ENCODE measurements at places on chromosomes 6 and 20.

- DNase-seq: no peak
Measured at GRCh38 chr6:49305010-49305409, 158.0 kb downstream of the MMUT start.

DNA sequence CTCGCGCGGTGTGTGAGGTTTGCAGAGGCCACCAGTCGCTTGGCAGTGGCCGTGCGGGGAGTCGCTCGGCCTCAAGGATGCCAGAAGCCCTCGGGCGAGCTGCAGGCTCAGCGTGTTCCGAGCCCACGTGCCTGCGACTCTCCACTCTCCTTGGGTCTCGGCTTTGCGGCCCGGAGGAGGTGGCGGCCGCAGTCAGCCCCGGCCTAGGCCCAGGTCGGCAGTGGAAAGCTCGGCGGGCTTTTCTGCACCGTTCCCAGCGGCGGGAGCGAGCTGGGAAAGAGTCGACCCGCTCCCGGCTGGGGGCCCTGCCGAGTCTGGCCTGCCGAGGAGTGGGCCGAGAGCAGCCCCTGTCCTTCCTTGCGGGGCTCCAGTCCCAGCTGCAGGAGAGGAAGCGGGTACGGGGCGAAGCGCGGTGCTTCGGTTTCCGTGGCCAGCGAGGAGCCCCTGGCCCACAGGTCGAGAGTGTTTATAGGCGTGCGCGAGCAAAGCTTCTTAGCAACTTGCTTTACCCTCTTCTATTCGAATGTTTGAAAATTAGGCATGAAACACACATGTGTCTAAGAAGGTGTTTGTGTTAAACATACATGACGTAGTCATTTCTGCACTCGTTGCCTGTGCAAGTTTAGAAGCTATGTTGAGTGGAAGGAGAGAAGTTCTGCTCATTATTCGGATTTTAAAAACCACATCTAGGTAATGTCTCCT, 5.6 kb downstream of the FOXC1 start:
- no peak for DNase-seq

DNA sequence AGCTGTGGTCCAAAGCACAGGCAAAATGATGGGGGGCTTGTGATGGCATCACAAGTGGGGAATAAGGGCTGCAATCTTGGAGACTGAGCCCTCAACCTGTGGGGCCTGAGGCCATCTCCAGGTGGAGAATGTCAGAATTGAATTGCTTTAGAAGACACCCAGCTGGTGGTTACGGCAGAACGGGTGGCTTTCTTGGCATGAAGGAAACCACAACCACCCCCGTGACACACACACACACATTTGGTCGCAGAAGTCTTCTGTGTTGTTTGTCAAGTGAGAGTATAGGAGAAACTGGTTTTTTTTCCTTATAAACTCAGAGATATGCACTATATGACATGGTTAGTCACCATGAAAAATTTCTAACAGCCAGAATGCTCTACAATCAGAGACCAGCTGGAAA, 139.5 kb upstream of the CDH4 start:
- DNase-seq: no peak

DNA sequence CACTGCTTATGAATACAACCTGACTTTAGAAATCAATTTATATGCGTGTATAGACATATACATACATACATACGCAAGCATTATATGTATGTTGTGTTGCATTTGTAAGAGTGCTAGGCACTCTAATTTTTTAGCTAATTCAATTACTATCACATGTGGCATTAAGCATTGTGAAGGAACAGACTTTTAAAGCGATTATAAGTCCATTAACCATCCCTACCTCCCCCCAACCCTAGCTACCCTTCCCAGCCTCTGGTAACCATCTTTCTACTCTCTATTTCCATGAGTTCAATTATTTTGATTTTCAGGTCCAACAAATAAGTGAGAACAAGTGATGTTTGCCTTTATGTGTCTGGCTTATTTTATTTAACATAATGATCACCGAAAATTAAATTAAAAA, 453.8 kb downstream of the DOK5 start:
- DNase-seq: no peak

DNA sequence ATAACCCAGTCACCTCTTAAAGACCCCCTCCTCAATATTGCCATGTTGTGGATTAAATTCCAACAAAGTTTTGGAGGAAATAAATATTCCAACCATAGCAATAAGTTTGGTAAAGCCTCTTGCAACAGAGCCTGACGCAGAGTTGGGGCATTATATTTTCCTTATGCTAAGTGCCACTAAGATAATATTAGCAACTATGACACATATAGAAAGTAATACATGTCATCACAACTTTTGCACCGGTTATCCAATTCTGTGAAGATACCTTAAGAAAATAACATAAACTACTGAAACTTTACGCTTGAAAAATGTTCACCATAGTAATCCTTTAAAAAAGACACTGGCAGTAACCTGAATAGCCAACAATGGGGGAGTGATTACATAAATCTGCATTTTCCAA, 52.2 kb upstream of the TRERF1 start:
- no peak for DNase-seq

DNA sequence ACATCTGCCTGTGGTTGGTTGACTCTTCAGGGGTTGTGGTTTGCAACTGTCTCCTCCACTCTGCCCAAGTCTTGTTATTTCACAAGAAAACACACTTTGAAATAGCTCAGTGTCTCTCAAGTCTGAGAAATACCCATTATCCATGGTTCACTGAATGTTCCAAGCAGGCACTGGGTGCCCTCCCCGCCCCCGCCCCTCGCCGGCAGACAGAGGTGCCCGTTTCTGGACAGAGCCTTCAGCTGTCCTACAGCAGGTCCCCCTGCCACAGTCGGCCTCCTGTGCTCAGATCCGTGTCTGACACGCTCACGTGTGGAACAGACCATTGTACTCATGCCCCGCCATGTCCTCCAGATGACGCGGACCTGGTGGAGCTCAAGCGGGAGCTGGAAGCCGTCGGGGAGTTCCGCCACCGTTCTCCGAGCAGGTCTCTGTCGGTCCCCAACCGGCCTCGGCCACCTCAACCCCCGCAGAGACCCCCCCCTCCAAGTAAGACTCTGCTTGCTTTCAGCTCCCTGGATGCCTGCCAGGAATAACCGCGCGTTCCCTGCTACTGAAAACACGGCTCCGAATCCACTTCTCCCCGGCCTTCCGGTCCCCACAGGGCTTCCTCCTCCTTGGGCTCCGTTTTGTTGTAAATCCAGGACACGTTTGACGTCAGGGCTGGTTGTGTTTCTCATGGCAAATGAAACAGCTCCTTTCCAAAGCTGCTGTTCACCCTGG, 81.4 kb downstream of the SERAC1 start:
- peak; percentile 39 for DNase-seq

DNA sequence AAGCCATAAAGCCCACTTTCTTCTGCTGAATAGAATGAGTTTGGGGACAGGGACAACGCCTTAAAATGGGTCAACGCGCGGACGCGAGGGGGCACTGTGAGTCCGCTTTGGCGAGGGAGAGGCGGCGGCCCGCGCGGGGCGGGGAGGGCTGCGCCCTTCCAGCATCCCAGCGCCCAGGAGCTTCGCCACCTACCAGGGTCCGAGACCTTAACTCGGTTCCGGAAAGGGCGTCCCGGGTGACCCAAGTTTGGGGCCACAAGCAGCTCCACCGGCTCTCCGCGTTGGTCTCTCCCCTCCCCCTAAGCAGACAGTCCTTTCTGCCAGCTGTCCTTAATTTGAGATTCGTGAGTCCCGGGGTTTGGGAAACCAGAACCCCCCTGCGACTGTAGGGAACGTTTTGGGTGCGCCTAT, 1.8 kb upstream of the SAMD5 start:
- DNase-seq: no peak

DNA sequence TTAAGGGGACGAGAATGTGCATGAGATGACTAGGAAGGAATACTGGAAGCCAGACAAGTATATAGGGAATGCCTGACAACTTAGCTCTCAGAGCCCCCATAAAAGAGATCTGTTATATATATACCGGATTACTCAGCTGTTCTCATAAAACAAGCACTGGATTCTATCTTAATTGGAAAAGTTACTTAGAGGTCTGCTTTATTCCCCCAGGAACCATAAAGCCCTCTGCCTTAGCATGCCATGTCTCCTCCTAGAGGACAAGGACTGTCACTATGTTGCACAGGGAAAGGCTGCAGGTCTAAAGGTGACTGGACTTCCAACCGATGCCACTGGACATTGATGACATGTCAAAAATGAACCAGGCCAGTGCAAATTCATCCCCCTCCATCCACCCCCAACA, 6.4 kb downstream of the EXOC2 start:
- no peak for DNase-seq

GRCh38 chr20:40939667-40940066, 89.0 kb upstream of the TOP1 start:
- no peak for DNase-seq

DNA sequence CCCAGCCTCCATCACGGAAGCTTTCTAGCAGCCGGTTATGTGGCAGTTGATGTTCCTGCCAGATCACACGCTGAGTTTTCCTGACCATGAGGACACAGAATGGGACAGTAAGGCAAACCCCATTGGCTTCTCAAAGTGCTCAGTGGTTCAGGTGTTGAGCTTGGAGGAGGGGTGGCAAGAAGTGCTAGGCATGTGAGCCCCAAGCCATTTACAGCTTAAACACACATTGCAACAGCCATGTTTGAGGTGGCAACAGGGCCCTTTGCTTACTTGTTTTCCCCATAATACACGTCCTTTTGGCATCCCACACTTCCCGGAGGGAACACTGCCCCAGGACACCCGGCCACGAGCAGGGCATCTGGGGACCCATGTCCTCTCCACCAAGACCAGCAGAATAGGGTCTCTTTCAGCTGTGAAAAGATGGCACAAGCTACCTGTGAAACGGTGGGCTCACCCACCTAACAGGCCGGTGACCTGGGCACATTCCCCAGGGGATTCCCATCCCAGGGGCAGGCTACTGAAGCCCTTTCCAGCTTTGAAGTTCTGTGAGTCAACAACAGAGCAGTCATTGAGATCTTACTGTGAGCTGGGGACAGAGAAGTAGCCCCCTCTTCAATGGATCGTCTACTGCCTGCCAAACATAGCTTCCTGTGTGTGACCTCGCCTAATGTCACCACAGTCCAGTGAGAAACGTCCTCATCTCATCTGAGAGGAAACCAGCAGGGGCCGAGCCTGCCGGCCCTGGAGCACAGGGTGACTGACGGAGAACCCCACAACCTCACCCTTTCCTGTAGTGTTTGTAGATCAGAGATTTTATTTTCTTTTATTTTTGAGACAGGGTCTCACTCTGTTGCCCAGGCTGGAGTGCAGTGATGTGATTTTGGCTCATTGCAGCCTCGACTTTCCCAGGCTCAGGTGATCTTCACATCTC, 4.0 kb upstream of the TLDC2 start:
- no peak for DNase-seq

DNA sequence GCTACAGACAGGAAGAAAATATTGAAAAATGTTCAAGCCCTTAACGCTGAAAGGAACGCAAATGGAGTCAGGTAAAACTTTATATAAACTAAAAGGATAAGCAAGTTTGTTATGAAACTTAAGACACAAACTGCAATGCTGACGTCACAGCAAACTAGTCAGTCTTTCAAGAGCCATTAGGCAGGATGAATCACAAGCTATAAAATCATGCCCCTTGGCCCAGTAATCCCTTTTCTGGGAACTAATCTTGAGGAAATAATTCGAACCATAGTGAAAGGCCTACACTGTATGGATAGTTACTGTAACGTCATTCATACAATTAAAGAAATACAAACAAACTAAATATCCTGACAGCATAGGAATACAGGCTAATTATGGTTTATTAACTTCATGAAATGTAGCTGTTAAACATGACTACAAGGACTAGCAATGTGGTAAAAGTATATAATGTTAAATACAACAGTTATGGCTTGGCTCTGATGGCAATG, 42.7 kb upstream of the HINT3 start:
- DNase-seq: no peak

- no peak for DNase-seq
Measured at GRCh38 chr20:7859356-7859802, 80.9 kb downstream of the HAO1 start.

DNA sequence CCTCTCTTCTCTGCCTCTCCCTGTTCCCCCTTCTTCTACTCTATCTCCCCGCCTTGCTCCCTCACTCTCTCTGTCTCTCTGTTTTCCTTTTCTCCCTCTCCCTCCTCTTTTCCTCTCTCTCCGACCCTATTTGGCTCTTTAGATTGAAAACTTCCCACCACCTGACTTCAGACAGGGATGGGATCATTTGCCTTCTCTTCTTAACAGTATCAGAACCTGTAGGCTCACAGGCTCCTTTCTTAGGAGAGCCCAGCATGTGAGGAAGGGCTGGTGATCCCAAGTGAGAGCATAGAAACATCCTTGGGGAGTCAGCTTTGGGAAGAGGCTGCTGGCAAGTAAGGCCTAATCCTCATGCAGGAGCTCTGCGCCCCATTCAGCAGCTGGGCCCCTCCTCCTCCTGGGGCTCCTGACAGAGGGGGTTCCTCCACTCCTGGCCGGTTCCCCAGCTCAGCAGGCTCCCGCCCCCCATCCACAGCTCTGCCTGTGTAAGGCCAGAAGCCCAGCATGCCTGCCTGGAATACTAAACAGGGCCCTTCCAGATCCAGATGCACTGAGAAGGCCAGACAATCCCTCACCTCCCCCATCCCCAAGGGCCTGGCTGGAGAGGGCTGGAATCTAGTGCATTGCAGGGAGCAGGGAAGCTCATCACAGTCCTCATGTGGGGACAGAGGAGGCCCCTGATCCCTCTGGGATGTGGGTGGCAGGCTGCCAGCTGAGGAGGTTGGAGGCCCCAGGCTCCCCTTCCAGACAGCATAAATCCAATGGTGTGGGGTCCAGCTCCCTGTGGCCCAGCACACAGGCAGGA, 93.4 kb downstream of the PTPRT start:
- DNase-seq: peak; percentile 34

- no peak for DNase-seq
Measured at GRCh38 chr20:49786196-49786595, 26.4 kb upstream of the SLC9A8 start.

DNA sequence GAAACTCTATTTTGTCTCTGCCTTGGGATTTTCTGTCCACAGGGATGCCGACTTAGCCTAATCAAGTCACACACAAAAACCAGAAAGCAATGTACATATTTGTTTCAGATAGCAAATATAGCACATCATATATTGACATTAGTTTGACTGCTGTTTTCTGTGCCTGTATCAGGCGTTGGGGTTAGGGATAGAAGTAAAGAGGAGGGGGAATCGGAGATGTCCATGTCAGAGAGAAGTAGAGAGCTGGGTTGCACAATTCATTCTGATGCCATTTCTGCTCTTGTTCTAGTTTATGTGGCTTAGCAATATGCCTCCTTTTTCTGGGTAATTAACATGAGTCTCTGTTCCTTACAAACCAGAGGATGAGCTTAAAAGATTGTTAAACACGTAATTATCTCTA, 14.7 kb upstream of the IPCEF1 start:
- no peak for DNase-seq

GRCh38 chr6:64266351-64266821, 630.8 kb downstream of the PHF3 start:
- no peak for DNase-seq

Data from left renal cortex interstitium (tissue), 4 donors.